T-cell (primary cell): ENCODE measurements at places on chromosomes 6 and 20. TPM values are rescaled to one million over a fixed set of nuclear protein-coding genes. Genes with fewer than 3 reads are reported as not detected.

- no peaks in the 10 kb centered on the region for H3K4me1 ChIP-seq
- H3K4me3 ChIP-seq, result no peak overlapping the region
- no peak for DNase-seq
- no peak overlapping the region for H3K27ac ChIP-seq
These were observed 34.3 kb downstream of the PRSS35 start for GRCh38 chr6:83546636-83547035.

DNA sequence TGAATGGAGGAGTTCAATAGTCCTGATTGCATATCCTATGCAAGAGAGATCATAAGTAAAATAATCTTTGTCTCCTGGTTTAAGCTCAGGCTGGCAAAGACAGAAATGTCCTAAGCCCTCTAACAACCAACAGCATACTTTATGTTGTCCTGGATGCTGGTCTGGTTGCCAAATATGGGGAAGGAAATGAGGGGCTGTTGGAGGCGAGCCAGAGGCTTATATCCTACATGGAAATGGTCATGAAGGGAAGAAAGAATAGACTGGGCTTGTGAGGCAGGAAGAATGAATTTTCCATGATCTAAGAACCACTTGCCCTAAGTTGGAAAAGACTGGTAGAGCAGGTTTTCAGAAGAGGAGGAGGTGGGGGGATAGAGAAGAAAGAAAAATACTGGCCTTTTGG, 237.1 kb downstream of the SMOC2 start:
- no peak overlapping the region for H3K27ac ChIP-seq
- no peaks in the 10 kb centered on the region for H3K36me3 ChIP-seq
- H3K27me3 ChIP-seq, result peaks cover 3% of the 10 kb centered on the region

GRCh38 chr6:88662653-88663174, 300.7 kb downstream of the RNGTT start:
- H3K4me1 ChIP-seq, result no peaks in the 10 kb centered on the region
- no peak overlapping the region for H3K4me3 ChIP-seq
- H3K27me3 ChIP-seq, result no peaks in the 10 kb centered on the region
- DNase-seq, result no peak
- H3K27ac ChIP-seq, result no peak overlapping the region

GRCh38 chr6:37759221-37760144, 60.0 kb upstream of the ZFAND3 start:
- H3K4me3 ChIP-seq, result no peak overlapping the region
- no peak overlapping the region for H3K27ac ChIP-seq
- no peaks in the 10 kb centered on the region for H3K4me1 ChIP-seq
- H3K27me3 ChIP-seq, result peaks cover 19% of the 10 kb centered on the region
- no peak for DNase-seq

Gene BRPF3
- total RNA-seq, result 35.7 TPM

Gene SRMS
- total RNA-seq, result not detected

Gene MKKS
- 13.1 TPM for total RNA-seq
